Endodermal cell (in vitro differentiated cells): ENCODE measurements at places on chromosomes 2 and 18.
A peak's percentile ranks its signal among the peaks of the same experiment; 100 is the strongest.

- DNase-seq: no peak
These were observed 86.7 kb upstream of the RANBP2 start for GRCh38 chr2:108632332-108633160.

- peak; percentile 41 for DNase-seq
These were observed 235.4 kb downstream of the EIPR1 start for GRCh38 chr2:3142210-3142609.

GRCh38 chr18:61546590-61546989, 213.4 kb downstream of the CDH20 start:
- DNase-seq: no peak

- no peak for DNase-seq
These were observed 126.7 kb downstream of the ARHGAP15 start for GRCh38 chr2:143255899-143256298.

DNA sequence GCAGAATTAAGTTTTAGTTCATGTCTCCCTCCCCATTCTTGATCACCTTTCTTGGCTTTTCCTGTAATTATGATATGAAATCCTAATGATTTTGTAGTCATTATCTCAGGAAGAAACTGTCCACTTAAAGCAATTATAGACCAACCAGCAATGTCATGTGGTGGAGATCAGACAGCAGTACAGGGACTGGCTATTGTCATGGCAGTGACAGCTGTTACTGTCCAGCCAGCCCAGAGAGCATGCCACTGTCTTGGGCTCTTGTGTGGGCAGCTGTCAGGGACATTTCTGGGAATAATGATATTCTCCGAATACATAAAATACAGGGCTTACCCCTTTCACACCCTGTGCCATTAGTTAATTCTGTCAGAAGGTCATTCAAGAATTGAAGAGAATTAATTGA, 355.3 kb upstream of the RAB12 start:
- DNase-seq: no peak

GRCh38 chr2:219344751-219345430, 12.3 kb upstream of the RESP18 start:
- DNase-seq: no peak

DNA sequence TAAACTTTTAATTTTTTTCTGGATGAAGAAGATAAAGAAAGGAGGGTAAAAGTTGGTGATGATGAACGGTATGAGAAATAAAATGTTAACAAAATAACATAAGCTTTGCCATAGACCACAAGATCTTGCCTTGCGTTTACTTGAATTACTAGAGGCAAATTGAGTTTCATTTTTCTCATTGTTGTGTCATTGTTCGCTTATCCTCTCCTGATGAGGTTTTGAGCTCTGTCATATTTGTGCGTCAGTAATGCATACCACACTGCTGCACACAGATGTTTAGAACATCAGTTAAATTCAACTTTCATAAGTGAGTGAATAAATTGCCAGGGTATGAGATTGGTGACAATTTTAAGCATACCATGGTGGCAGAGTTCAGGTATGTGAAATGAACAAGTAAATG, 843.6 kb downstream of the SUCLG1 start:
- DNase-seq: no peak

DNA sequence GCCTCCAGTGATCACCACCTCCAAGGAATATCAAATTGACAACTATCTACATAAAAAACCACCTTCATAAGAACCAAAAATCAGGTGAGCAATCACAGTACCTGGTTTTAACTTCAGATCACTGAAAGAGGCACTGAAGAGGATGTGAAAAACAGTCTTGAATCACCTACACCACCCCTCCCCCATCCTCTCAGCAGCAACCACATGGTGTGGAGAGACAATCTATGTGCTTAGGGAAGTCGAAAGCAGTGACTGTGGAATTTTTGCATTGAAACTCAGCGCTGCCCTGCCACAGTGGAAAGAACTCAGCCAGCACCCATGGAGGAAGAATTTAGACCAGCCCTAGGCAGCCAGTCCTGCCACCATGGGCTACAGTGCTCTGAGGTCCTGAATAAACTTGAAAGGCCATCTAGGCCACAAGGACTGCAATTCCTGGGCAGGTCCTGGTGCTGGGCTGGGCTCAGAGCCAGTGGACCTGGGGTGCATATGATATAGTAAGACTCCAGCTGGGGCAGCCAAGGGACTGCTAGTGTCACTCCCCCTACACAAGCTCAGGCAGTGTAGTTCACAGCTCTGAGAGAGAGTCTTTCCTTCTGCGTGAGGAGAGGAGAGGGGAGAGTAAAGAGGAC, 75.6 kb downstream of the ATL2 start:
- peak; percentile 69 for DNase-seq
